Activated CD8-positive, alpha-beta memory T cell treated with anti-CD3 and anti-CD28 coated beads, Interleukin-2, amount 10 ng/mL, durations not matched to agents 7 days and 5 days (primary cell): ENCODE measurements at places on chromosomes 2 and 18. TPM values are rescaled to one million over a fixed set of nuclear protein-coding genes. Genes with fewer than 3 reads are reported as not detected.
A peak's percentile ranks its signal among the peaks of the same experiment; 100 is the strongest.

CLEC4F gene
- total RNA-seq: not detected

GALNT14 gene
- total RNA-seq: 0.42 TPM

DNA sequence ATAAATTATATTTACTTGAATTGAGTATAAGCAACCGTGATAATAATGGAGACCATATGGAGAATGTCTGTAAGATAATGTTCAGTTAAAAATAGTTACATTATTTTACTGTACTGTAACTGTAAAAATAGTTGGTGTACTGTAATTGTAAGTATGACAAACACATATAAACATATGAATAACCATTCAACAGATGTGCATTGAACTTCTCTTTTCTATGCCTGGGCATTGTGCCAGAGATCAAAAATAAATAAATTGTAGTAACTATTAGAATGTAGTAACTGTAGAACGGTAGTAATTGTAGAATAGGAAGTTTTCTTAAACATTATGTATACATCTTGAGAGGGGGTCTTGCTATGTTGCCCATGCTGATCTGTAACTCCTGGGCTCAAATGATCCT lies 287.4 kb upstream of the EPAS1 start:
- DNase-seq: no peak

C2orf78 gene
- total RNA-seq: not detected

- DNase-seq: no peak
These were observed 278.0 kb upstream of the MGAT5 start for GRCh38 chr2:133975676-133976428.

HOXD4 gene
- total RNA-seq: not detected

NTSR2 gene
- not detected for total RNA-seq

- DNase-seq: peak; percentile 80
These were observed 48.8 kb downstream of the TMEM163 start for GRCh38 chr2:134669731-134670669.

PLGLB2 gene
- 2.7 TPM for total RNA-seq

- DNase-seq: no peak
These were observed 105.5 kb upstream of the GLI2 start for GRCh38 chr2:120630031-120630701.

- DNase-seq: no peak
These were observed 28.6 kb downstream of the ASXL3 start for GRCh38 chr18:33606621-33607020.

AFG3L2 gene
- total RNA-seq: 50.9 TPM

- no peak for DNase-seq
These were observed 16.5 kb downstream of the AGAP1 start for GRCh38 chr2:235510318-235510717.

DNA sequence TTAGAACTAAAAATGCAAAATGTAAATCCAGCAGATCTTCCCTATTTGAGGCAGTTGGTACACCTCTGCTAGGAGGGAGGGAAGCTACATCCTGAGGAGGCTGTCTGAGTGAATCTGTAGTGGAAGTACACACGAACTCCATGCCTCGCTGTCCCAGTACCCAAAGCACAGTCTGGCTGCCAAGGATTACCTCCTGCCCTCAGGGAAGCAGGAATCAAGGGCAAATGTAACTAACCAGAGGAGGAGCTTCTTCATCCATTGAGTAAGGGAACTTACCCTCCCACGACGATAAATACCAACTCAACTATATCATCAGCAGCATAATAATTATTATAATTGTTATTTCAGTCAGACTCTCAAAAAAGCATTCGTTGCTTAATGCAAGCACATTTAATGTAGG lies 2.1 kb downstream of the DHRS9 start:
- no peak for DNase-seq

CPO gene
- total RNA-seq: not detected

DNA sequence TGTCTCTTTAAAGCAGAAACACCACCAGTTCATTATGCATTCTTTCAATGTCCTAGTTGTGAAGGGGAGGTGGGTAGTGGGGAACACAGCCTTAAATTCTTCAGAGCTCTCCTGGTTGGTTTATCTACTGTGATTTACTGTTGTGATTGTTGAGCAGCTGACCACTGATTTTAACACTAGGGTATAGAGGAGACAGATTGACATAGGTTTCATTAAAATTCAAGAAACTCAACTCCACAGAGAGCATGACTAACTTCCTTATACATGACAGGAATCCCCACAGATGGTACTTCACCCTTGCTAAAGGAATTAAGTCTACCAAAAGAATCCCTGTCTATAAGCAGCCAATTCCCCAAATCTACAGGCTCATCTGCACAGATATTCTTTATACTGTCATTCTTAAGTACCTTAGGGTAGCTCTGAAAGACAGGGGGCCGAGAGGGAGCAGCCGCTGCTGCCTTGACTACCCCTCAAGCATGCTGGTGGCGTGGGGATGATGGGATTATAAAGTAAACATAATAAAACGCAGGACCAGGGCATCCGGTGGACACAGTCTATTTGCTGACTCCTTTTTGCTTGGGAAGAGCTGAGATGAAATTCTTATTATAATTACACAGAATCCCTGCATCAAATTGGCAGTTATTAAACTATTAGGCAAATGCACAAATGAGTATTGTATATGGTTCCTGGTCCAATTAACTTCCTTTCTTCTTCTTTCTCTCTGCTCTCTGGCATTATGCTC lies 1377.6 kb upstream of the PIK3C3 start:
- no peak for DNase-seq

DNA sequence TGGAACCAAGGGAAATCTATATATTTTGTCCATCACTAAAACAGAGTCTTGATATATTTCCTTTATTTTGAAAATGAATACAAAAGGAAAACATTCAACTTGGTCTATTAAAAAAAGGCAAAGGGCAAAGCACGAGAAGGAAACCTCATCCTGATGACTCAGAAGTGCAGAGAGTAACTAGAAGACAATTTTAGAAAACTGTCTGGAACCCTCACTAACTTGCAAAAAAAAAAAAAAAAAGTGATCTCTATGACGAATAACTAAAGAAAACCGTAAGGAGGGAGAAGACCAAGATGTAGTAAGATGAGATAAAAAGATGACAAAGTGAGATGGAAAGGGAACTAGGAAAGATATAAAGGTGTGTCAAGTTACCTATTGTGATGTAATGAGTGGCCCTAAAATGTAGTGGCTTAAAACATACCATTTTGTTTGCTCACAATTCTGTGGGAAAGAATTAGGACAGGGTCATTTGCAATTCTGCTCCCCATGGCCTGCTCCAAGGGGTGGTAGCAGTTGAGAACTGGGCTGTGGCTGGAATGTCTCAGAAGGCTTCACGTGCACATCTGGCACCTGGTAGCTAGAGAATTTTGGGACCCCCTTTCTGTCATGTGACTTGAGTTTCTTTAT lies 303.0 kb downstream of the DYSF start:
- no peak for DNase-seq

GALM gene
- total RNA-seq: 67.1 TPM

RAMP1 gene
- 0.64 TPM for total RNA-seq

MRPL19 gene
- total RNA-seq: 38.2 TPM

UPP2 gene
- total RNA-seq: not detected

DNA sequence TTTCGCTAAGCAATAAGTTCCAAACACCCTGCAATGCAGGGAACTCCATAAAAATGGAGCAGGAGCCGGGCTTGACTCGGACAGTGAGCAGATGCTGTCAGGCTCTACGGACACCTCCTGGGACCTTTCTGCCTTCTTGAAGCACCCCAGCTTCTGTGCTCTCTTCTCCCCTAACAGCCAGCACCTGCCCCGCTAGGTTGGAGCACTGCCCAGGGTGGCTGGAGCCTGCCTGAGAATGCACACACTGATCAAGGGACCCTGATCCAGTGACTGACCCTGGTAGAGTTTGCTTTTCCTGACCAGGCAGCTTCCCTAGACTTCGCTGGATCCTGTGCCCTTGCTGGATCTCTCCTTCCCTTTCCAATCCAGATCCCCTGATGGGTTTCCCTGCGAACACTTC lies 40.9 kb downstream of the CD226 start:
- DNase-seq: no peak

- DNase-seq: no peak
These were observed 89.5 kb upstream of the RPRM start for GRCh38 chr2:153568105-153568504.

GCG gene
- not detected for total RNA-seq

GRCh38 chr2:145484448-145485097 lies 964.7 kb upstream of the ZEB2 start:
- DNase-seq: no peak

DNA sequence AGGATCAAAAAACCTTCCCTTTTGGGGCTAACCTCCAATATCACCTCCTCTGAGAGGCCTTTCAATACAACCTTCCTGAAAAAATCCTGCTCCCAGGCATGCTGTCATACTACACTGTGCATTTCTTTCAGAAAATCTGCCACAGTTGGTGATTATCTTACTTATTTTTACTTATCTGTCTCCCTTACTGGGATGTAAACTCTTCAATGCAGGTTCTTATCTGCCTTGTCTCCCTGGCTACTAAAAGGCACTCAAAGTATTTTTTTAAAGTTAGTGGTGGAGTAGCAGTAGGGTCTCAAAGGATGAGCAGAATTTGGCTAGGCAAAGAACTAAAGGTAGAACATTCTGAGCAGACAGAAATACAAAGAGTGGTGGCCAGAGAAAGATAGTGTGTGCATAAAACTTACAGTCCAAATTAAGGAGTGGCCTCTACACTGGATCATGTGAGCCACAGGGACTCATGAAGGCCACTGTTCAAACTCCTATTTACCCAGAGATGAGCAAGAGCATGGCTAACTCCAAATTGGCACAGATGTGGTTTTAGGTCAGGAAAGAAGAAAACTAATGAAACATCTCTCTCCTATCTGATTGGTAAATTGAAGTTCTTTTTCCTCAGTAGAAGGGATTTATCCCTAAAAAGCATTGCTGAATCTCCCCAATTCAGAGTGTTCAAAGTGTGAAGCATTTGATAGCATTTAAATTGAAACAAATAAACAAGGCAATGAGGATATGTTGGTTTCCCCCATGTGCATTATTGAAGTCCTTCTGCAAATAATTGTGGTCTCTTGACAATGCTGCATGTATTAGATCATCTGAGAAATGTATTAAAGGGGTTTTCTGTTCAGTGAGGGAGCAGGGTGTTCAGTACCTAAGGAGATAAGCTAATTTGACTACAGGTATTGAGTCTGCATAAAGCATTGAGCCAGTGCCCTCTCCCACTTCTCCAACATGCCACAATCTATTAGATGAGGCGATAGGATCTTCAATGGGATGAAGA lies 285.5 kb downstream of the MREG start:
- no peak for DNase-seq

BOLL gene
- total RNA-seq: not detected

- no peak for DNase-seq
These were observed 520.1 kb downstream of the ARHGAP15 start for GRCh38 chr2:143649226-143649740.

DNA sequence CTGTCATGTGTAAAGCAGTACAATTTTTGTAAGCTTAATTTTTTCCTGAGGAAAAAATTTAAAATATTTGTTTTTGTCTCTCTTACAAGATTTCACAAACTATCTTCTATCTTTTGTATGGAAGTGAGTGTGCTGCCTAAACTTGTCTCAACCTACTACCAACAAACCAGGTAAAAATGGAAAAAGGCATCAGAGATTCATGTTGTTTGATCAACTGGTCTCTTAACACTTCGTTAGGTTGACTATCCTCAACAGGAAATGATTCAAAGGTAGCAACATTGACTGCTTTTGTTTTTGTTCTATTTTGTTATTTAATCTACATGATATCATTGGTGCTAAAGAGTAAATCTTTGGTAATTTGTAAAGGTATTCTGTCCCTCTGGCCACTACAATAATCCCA lies 47.7 kb upstream of the RND3 start:
- DNase-seq: no peak

CERS6 gene
- total RNA-seq: 12.7 TPM

CYP1B1 gene
- 16.0 TPM for total RNA-seq

GRCh38 chr2:131047920-131048560 lies 45.2 kb downstream of the FAM168B start:
- DNase-seq: no peak

GRCh38 chr2:78439122-78439521 lies 586.4 kb upstream of the REG3G start:
- DNase-seq: no peak
